Activated CD4-positive, alpha-beta memory T cell treated with anti-CD3 and anti-CD28 coated beads, Interleukin-2, amount 10 ng/mL, durations not matched to agents 7 days and 5 days (primary cell): ENCODE measurements at places on chromosomes 3 and 15.

- no peak for DNase-seq
Measured at GRCh38 chr3:144458283-144458682, 486.7 kb downstream of the DIPK2A start.

DNA sequence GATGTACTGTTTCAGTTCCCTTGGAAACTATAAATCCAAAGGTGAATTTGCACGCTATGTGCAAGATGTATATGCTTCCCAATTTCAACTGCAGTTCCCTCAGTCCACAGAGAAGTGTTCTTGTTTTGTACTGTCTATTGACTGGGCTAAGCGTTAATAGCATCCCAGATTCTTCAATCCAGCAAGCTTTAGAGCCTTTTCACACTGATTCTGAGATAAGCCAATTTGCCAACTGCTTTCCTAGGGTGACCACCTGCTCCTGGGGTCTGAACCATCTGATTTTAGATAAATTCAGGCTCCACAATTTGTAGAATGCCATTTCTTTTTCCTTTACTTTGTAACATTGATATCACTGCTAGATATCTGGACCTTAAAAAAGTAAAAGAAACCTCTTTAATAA, 340.1 kb downstream of the PTPRG start:
- no peak for DNase-seq

GRCh38 chr15:100147828-100148227, 193.9 kb downstream of the ADAMTS17 start:
- DNase-seq = no peak

GRCh38 chr3:86056962-86057361, 934.0 kb downstream of the VGLL3 start:
- DNase-seq = no peak

- no peak for DNase-seq
Measured at GRCh38 chr3:171688593-171688992, 121.7 kb downstream of the PLD1 start.

GRCh38 chr15:40770147-40770721, 454 bp downstream of the C15orf62 start:
- DNase-seq = no peak

DNA sequence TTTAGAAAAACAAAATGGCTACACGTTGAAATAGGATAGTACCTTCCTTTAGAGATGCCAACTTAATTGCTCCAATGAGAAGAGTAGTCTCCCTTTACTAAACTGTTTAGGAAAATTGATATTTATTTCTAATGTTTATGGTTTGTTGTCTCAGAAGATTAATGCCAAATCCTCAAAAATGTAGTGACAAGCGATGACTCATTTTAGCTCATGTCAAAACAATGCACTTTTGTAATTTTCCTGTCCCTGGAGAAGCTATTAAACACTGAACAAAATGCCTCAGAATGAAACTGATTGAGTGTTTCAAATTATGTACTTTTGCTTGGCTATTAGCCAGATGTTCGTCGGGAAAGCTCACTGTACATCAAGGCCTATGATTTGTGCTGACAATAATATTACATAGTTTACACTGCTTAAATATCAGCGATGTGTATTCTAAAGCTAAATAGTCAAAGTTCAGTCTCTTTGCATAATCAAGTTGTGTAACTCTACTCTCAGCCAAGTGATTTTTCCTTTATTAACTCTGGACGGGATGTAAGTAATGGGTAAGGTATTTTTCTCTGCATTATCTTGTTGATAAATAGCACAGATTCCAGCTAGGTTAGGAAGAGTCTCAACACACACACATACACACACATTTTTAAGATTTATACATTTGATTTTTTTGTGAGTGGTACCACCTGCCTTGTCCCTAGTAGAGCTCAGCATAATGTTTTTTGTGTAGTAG, 83.7 kb downstream of the CMSS1 start:
- no peak for DNase-seq

GRCh38 chr3:141653847-141654246, 84.3 kb upstream of the RNF7 start:
- DNase-seq = no peak

- DNase-seq = no peak
Measured at GRCh38 chr3:94162700-94163099, 99.8 kb downstream of the NSUN3 start.
